ENCODE measurements at places on chromosomes 12 and 14.

- DNase-seq, result no peak
Observed at GRCh38 chr12:122022393-122023338, 982 bp downstream of the BCL7A start.

DNA sequence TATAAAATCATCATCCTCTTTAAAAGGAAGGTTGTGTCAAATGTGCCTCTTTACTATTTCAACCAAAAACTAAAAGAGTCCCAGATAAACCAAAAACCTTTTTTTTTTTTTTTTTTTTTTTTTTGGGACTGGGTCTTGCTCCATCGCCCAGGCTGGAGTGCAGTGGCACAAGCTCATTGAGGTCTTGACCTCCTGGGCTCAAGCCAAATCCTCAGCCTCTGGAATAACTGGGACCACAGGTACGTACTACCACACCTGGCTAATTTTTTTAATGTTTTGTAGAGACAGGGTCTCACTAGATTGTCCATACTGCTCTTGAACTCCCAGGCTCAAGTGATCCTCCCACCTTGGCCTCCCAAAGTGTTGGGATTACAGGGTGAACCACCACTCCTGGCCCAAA lies 16.4 kb upstream of the SELPLG start:
- DNase-seq, result no peak

DNA sequence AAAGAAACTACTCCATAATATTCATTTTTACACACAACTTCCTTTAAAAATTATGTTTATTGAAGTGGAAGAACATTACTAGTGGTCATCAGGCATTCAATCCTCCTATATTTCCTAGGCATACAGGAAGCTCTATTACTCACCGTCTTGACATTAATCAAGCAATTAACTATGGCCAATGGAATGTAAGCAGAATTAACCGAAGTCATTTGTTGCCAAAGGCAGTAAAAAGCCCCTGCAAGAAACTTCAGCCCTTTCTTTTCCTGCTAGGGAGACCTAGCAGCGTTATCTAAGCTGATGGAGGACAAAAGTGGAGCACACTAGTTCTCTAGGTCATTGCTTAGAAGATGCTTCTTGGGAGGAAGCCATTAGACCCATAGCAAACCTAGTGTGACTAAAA lies 399.6 kb downstream of the KCNH5 start:
- no peak for DNase-seq

DNA sequence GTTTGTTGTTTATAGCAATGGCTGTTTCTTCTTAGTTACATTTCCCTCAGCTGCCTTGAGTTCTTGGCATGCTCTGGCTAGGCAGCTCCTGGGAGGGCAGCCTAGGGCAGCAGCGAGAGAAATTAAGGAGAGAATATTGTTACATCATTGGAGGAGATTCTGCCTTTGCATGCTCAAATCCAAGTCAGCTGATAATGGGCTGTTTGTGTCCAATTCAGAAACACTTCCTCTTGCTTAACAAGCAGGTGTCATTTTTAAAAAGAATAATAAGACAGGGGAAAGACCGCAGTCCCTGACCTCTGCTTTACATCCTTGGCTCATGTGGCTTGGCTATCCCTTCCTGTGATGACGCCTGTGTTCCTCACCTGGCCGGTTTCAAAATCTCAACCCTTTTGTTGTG lies 76.9 kb downstream of the ESR2 start:
- no peak for DNase-seq

DNA sequence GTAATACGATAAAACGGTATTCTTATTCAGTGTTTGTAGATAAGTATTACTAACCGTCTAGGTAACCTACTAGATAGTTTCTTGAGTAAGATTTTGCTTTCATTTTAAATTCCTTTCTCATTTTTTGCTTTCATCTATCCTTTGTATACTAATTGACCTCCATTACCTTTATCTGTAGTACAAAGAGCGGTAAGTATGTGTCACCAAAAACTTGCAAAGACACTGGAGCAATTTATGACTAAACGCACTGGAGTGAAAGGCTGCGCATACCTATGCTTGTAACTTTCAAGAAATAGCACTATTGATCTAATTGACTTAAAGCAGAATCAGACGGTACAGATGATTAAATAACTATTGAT lies 1.7 kb downstream of the ARHGAP5 start:
- DNase-seq, result no peak

- no peak for DNase-seq
Observed at GRCh38 chr14:95237958-95238340, 80.6 kb upstream of the DICER1 start.

- DNase-seq, result no peak
Observed at GRCh38 chr12:49632986-49633702, 9.8 kb downstream of the PRPF40B start.

- no peak for DNase-seq
Observed at GRCh38 chr14:75711105-75711795, 50.2 kb downstream of the TTLL5 start.

GRCh38 chr12:104011253-104011652 lies 38.7 kb downstream of the GLT8D2 start:
- DNase-seq, result no peak

GRCh38 chr14:104981699-104982541 lies 3.7 kb upstream of the CLBA1 start:
- no peak for DNase-seq
